Right forelimb (tissue), 1 donor: ENCODE measurements at places on chromosomes 5 and 9.

DNA sequence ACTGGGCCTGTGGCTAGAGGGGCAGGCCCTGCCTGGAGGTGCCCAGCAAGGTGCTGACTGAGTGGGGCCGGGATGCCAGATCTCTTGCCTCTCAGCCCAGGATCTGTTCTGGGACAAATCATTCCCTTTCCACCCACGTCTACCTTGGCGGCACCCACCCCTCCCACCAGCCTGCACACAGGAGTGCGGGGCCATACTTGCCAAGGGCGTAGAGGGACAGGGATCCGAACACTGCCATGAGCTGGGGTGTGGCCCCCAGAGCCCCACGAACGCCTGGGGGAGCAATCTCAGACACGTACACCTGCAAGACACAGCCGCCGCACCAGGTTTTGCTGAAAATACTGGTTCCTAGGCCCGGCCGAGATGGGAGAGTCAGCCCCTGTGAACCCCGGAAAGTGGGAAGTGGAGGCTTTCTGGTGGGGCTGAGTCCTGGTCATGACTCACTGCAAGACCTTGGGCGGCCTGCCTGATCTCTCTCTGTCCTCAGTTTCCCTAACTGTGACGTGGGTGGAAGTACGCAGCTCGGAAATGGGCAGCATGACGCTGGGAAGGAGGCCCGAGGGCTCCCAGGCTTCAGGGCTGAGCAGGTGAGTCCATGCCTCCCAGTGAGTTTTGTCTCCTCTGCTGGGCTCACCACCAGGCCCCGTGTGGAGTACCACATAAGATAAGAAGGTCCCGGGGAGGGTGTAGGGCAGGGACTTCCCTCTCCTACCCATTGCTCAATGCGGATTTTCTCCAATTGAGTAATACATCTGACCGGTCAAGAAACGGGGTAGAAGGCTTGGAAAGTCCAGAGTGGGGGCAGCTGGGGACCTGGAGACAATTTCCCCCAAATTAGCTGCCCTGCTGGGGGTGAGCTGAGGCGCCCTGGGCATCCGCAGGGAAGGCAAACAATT is 2.6 kb downstream of the SLC2A6 start:
- DNase-seq, result no peak

- DNase-seq, result no peak
These were observed 1.9 kb downstream of the NPDC1 start for GRCh38 chr9:137044037-137044436.

DNA sequence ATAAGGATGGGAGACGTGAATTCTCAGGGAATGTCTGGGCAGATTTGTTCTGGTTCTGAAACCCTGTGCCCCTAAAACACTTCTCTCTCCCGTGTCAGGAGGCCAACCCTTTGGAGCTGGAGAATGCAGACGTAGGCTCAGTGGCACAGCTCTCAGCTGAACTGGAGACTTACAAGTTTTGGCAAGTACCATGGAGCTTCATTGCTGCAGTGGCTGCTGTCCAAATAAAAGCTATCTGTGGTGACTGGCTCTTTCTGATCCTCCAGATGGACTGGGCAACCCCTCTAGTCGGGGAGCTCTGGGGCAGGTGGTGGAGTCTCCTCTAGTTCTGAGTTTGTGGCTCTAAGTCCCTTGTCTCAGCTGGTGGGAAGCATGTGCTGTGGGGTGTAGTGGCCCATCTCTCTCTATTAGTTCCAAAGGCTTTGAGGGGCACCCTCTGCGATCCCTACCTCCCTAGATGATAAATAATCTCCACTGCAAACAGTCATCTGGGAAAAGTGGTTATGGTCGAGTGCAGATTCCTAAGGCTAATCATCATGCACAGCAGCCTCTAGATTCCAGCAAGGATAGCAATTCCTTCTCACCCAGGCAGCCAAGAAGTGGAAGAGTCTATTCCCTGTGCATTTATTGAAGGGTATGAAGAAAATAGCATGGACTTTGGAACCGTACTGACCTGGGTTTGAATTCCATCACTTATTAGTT is 204.2 kb upstream of the KLF4 start:
- DNase-seq, result no peak

GRCh38 chr5:98604301-98604700 is 169.2 kb upstream of the RGMB start:
- no peak for DNase-seq

- DNase-seq, result peak; percentile 80
These were observed 170.3 kb downstream of the PDZD2 start for GRCh38 chr5:31809050-31809870.

DNA sequence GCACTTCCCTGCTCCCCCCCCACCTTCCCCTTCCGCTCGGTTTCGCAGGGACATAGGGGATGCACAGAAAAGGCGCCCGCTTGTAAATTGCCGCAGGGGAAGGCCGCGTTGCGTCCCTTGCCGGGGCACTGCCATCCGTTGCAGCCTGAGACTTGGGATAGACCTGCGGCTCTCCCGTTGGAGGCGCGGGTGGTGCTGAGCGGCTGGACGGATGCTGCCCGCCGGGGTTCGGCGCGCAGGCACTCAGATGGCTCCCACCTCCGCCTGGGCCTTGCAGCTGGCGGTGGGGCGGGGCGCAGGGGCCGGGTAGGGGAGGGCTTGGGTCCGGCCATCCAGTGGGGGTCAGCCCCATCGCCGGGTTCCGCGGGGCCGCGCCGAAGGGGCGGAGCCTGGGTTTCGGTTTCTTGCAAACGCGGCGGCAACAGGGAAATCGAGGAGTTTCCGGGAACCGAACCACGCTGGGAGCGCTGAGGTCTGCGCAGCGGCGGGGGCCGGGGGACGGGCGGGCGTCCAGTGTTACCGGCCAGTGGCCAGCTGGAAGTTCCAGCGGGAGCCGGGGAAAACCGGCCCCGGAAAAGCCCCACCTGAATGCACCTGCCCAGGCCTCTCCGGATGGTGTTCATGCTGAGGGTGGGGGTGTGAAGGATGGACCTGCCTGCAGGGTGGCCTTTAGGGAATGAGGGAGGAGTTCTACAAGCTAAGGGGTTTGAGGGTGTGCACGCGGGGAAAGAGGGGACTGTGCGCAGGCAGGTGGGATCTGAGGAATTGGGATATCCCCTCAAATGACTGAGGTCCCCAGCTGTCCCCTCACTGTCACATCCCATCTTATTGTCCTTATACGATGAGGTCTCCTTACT is 6.3 kb upstream of the IRF1 start:
- peak; percentile 90 for DNase-seq

GRCh38 chr5:149640350-149640999 is 59.2 kb downstream of the ARHGEF37 start:
- DNase-seq, result peak; percentile 33

- no peak for DNase-seq
These were observed 42.2 kb upstream of the ICE1 start for GRCh38 chr5:5380298-5380697.

DNA sequence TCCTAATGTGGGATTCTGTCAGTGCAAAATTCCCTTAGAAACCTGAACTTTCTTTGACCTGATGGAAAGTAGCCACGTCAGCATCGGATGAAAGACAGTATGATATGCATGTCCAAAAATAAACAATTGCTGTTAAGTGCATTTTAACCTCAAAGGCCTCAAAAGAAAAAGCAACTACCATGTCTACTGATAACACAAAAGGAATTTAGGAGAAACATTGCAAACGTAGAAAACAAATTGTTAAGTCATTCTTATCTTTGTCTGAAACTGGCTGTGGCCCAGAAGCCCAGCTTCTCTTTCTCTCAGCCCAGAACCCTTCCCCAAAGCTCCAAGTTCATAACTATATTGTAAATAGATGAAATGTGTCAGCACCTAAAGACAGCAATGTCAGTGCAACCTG is 11.1 kb upstream of the LHFPL2 start:
- no peak for DNase-seq
